Cortex of kidney (tissue), 1 donor: ENCODE measurements at places on chromosomes 3 and 15.

GRCh38 chr3:31305340-31305739, 227.4 kb upstream of the STT3B start:
- no peak for DNase-seq

DNA sequence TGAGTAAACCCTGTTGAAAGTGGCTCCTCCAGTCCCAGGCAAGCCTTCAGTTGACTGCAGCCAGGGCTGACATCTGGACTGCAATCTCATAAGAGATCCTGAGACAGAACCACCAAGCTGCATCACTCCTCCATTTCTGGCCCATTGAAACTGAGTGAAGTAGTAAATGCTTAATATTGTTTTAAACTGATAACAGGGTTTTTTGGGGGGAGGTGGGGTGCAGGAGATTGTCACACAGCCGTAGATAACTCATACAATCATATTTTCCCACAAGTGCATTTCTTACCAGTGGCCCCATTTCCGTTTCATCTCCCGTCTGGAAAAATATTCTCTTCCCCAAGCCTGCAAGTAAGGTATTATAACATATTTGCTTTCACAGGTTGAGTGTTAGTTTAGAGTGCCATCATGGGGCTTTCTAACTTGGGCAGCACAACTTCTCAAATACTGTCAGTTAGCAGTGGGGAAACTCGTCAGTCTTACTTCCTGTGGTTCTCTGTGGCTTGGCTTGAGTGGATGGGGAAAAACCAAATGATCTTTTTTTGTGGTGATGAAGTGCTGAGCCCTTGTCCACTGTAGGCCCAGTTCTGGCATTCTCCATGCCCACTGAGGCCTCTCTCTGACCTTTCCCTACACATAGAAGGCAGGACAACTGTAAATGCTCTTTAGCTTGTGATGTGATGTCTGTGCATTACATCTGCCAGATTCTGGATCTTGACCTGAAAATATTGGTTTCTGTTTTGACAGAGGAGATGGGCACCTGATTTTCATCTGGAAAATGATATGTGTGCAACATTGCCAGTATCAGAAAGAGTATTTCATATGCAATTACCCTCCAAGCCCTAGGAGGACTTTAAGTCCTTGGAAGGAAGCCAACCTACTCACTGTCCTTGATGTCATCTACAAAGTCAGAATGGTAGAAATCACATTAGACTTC, 90.1 kb upstream of the BHLHE40 start:
- DNase-seq, result no peak

DNA sequence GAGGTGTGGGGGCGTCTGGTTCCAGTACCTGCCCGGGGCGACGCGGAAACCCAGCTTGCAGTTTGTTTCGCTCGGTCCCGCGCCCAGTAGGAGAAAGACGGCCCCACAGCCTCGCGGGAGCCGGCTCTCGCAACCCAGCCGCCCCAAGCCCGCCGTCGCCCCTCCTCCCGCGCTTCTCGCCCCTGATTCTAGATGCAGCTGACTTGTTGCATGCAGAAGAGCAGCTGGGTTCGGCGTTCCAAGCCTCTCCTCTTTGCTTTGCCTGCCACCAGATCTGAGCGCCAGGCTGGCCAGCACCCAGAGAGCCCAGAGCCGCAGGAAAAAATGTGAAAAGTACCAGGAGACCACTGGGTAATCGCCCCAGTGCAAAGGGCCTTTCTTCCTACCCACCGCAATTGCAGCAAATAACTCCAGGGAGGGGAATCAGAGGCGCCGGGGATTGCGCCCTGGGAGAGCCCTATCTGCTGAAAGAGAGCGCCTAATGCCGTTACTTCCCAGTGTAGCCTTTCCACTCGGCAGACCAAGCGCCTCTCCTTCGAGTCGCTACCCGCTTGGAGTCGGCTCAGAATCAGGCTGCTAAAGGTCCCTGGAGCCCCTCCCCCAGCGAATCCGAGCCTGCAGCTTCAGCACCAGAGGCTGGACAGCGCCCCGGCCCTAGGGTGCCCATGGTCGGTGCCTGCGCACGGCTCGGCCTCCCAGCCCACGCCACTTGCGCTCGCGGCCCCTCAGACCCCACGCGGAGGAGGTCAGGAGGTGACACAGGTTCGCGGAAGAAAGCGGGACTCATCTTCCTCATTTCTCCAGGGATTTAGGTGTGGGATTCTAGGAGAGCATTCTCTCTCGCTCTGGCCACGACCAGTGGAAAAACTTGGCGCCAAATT, 15.7 kb upstream of the AEN start:
- DNase-seq, result no peak

DNA sequence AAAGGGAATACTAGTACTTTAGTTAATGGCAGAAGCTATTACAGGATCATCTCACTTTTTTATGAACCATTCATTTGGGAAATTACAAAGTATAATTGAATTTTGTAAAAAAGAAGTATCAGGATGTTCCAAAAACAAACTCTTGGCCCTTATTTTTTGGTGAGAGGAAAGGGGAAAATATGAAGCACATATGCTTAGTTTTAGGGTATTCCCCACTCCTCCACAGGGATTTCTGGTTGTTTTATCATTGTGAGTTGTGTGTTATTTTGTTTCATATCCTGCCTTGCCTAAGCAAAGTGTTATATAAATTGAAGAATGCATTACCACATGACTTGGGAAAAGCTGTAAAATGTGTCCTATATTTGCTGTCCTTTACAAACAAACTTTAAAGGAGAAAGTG, 227.0 kb downstream of the FMN1 start:
- no peak for DNase-seq

- DNase-seq, result no peak
Observed at GRCh38 chr15:99437315-99438223, 128.2 kb upstream of the MEF2A start.

- no peak for DNase-seq
Observed at GRCh38 chr3:81695302-81695701, 66.1 kb downstream of the GBE1 start.

GRCh38 chr15:92268900-92269299, 124.8 kb upstream of the ST8SIA2 start:
- DNase-seq, result no peak

GRCh38 chr15:97165205-97165604, 795.3 kb upstream of the ARRDC4 start:
- DNase-seq, result no peak

- no peak for DNase-seq
Observed at GRCh38 chr15:64523240-64523639, 62.9 kb downstream of the ZNF609 start.

- DNase-seq, result no peak
Observed at GRCh38 chr3:197137751-197138150, 108.1 kb upstream of the MELTF start.

DNA sequence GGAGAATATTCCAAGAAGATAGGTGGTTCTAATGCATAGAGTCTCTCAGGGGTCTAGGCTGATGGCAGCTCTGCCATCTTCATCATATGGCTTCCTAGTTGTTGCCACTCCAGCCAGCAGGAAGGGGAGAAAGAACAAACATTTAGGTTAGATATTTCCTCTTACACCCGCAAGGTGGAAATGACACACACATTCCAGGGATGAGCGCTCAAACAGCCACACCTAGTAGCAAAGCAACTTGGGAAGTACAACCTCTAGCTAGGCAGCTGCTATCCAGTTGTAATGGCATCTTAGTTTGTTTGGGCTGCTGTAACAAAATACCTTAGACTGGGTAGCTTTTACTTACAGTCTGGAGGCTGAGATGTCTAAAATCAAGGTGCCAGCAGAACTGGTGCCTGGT, 51.9 kb upstream of the ADAMTSL3 start:
- DNase-seq, result no peak

GRCh38 chr3:33229066-33229465, 10.5 kb upstream of the SUSD5 start:
- DNase-seq, result no peak

DNA sequence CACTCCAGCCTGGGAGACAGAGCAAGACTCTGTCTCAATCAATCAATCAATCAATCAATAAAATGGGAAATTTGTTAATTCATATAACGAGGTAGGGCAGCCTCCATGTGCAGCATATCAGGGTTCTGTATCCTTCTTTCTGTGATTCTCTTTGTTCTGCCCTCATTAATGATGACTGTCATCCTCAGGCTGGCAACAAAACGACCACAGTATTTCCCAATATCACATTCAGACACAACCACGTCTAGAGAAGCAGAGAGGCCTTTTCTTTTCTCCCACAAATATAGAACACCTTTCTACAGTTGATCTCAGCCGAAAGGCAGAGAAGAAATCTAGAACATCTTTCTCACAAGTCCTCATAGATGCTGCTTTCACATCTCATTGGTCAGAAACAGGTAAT, 11.2 kb downstream of the CEP19 start:
- no peak for DNase-seq

- no peak for DNase-seq
Observed at GRCh38 chr3:37114251-37115145, 59.9 kb downstream of the LRRFIP2 start.

DNA sequence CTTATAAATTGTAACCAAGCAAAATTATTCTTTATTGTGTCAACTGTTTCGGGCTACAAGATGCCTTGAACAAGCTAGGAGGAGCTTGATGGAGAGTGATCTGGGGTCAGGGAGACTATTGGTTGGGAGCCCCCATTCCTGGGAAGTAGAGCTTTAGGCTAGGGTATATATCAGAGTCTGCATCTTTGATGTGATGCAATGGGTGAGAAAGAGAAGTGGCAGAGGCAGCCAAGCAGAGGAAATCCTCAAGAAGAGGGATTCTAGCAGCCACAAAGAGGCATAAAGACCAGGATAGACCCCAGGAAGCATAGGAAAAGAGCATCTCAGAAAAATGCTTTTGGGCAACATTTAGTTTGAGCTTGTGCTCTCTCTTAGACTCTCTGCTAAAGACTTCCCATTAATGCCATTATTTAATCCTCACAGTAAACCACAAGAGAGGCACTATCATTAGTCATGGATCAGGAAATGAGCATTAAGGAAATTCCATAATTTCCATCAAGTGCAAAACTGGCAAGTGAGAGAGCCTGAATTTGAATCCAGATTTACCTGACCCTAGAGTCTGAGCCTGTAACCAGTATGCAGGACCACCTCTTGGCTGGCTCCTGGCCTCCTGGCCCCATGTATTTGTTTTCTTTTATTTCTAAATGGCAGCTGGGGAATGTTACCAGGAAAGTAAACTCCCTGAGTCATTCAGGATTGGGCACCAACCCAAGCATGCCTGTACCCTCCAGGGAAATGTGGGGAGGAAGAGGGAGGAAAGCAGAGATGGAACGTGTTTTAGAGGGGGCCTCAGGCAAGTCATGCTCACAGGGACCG, 118.7 kb downstream of the RPL22L1 start:
- no peak for DNase-seq

DNA sequence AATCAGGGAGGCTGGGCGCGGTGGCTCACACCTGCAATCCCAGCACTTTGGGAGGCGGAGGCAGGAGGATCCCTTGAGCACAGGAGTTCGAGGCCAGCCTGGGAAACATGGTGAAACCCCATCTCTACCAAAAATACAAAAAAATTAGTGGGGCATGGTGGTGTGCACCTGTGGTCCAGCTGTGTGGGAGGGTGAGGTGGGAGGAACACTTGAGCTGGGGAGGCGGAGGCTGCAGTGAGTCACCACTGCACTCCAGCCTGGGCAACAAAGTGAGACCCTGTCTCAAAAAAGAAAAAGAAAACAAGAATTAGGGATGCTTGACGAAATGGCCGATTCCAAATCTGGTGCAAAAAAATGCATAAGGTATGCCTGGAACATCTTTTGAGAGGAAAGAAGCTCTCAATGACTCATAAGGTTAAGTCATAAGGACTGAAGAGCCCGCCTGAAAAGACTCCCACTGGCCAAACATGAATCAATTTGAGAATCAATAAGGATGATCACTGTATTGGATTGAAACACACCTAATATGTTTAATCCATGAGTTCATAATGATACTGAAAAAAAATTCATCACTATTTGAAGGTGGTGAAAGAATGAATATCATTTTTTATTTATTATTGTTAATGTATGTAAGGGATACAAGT, 27.7 kb downstream of the BLM start:
- no peak for DNase-seq

GRCh38 chr15:80228959-80229610, 22.9 kb downstream of the CTXND1 start:
- no peak for DNase-seq

DNA sequence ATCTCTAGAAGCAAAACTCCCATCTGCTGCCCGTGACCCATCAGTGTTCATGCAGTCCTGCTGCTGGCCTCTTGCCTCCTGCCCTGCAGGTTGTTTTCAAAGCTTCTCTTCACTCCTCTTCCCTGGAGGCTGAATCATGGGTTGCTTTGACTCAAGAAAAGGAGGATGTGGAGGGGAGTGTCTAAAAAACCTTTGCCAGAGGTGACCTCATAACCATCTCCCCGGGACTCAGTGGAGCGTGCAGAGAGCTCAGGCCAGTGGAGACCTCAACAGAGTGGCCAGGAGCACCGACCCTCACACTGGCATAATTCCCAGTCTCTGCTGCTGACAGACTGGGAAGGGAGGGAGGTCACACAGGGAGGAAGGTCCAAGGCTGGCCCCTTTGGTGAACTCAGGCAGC, 60.9 kb upstream of the ITGA11 start:
- DNase-seq, result no peak

DNA sequence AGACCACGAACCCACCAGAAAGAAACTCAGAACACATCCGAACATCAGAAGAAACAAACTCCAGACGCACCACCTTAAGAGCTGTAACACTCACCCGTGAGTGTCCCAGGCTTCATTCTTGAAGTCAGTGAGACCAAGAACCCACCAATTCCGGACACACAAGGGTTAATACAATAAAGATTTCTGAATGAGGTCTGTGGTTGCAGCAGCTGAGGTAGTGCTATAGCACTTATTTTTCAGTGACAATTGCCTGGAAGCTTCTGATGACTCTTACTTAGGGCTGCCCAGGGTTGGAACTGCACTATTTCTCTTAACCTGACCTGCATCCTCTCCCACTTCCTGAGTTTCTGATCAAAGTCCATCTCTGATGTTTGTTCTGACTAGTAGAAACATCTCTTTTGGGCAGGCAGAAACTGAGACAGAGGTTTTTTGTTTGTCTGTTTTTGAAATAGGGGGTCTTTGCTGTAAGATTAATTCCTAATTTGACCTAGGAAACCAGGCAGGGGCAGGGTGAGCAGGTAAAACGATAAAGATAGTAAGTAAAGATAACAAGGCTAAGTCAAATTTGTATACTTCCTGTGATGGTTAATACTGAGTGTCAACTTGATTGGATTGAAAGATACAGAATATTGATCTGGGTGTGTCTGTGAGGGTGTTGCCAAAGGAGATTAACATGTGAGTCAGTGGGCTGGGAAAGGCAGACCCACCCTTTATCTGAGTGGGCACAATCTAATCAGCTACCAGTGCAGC, 169.1 kb downstream of the GAP43 start:
- no peak for DNase-seq

- no peak for DNase-seq
Observed at GRCh38 chr15:85899927-85900326, 105.2 kb upstream of the KLHL25 start.

GRCh38 chr15:39406485-39406884, 174.4 kb upstream of the THBS1 start:
- no peak for DNase-seq

GRCh38 chr15:71152542-71152941, 37.3 kb downstream of the THSD4 start:
- no peak for DNase-seq

DNA sequence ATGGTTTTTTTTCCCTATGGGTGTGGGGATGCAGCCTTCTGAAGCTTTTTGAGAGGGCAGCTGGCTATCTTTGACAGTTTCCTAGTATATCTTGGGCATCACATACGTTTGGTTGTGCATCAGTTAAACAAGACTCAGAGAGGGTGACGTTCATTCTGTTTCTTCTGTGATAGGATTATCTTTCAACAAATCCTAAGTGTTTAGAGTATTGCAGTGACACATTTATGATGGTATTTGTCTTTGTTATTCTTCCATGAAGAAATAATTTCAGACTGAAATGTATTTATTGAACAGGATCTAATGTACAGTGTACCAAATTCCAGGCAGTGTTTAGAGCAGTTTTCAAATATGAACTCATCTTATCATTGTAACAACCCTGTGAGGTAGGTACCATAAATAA, 114.4 kb downstream of the PLCL2 start:
- DNase-seq, result no peak
